ENCODE measurements at places on chromosomes 4 and X.
A peak's percentile ranks its signal among the peaks of the same experiment; 100 is the strongest.

- DNase-seq = no peak
Measured at GRCh38 chrX:19660604-19661255, 145.4 kb upstream of the MAP3K15 start.

DNA sequence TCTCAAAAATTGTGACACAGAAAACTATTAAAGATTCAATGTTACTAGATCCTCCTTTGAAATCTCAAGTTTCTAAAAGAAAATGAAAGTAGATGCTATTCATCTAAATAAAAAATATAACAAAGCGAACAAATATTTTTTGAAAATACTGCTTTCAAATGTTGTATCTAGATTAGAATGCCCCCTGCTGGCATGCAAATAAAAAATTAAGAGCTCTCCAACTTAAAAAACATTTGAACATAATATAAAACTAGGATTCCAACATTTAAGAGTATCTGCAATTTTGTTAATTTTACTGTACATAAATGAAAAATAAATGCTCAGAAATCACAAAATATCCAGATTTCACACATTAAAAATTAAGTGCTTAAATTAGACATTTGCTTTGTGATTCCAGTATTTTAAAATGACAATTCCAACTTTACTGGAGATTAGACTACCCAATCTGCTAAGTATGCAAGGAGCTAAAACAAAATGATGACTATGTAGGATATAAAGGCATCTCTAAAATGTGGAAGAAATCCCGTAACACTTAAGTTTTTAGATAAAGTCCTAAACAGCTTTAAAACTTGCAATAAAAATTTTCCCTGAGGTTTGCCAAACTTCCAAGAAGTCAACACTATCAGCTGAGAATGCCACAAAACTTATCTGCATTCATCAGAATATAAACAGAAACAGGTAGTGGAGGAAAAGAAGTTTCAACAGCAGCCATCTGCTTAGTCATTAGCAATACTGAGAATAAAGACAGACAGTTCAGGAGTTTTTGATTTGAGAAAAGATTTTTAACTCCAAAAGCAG, 32.7 kb downstream of the DHX15 start:
- no peak for DNase-seq

DNA sequence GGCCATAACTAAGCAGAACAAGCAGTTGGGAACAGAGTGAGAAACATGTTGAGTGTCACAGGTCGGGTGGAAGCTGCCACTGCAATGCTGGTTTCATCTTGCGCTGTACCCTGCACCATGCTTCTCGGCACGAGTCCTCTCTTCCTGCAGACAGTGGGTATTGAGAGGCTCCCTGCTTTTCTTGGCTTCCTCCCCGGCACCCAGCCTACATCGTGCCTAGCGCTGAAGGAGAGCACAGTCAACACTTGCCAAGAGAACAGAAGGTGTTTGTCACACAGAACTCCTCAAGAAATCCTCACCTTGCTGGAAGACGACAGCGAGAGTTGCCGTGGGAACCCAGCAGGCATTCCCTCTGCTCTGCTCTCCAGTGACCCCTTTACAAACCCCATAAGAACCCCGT, 53.6 kb downstream of the EVC2 start:
- DNase-seq = no peak

- DNase-seq = peak; percentile 42
Measured at GRCh38 chrX:153726286-153727122, 1.8 kb downstream of the ABCD1 start.

GRCh38 chr4:17760626-17761025, 20.8 kb downstream of the FAM184B start:
- DNase-seq = no peak
